Stimulated activated CD8-positive, alpha-beta memory T cell treated with anti-CD3 and anti-CD28 coated beads, Interleukin-7, amount 100 ng/mL, for 1 hour (primary cell): ENCODE measurements at places on chromosomes 7 and 10.

DNA sequence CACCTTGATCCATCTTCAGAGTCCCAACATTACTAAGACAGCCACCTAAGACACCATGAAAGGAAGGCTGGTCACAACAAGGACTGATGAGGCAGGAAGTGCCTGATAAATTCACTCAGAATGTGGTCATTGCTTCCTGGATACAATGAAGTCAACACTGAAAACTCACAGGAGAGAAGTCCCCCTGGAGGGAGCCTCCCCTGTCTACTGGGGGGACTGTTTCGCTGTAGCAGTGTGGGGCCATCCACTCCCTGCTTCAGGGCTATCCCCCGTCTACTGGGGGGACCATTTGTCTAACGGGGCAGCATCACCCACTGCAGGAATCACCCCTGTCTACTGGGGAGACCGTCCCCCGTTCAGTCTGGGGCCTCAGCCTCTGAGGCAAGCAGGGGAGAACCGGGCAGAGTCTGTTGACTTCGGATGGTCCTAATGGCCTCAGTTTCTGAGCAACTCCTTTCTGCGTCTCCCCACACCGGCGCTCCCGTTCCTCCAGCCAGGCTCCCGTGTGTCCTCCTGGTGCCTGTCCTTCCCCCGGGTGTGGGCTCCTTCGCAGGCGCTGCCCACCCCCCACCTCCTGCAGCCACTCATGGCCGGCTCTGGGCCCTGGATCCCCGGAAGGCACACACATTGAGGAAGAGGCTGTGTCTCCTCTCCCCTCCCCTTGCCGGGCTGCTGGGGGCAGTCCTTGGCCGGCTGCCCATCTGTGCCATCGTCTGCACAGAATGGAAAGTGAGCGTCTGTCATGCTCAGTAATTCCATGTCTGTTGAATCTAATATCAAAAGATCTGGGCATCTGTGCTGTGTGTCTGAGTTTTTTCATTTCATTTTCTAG lies 59.9 kb upstream of the DNAJB6 start:
- DNase-seq, result no peak

- no peak for DNase-seq
Measured at GRCh38 chr10:73083221-73083620, 13.4 kb downstream of the P4HA1 start.

- no peak for DNase-seq
Measured at GRCh38 chr7:41869997-41870396, 167.1 kb upstream of the INHBA start.

DNA sequence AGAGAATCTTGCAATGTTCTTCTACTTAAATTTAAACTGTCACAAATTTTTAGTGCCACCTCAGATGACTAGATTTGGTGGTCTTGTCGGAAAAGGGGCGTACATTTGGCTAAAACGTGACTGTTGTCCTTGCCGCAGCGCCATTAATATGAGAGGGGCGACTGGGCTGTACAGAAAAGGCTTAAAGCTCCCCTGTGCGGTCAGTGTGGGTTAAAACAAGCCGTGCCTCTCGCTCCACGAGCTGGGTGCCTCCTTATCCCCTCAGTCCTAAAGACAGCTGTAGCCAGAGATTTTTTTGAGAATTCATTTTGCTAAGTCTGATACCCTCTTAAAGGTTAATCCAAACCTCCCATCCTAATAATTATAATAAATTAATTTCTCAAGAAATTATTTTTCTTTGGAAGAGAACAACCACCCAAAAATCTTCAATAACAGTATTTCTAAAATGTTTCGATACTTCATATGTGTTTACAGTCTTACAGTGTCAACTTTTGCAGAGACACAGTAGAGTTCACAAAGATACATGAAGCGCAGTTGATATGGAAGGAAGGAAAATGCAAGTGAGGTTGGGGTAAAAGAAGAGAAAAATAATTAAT lies 68.6 kb downstream of the C7orf25 start:
- no peak for DNase-seq

DNA sequence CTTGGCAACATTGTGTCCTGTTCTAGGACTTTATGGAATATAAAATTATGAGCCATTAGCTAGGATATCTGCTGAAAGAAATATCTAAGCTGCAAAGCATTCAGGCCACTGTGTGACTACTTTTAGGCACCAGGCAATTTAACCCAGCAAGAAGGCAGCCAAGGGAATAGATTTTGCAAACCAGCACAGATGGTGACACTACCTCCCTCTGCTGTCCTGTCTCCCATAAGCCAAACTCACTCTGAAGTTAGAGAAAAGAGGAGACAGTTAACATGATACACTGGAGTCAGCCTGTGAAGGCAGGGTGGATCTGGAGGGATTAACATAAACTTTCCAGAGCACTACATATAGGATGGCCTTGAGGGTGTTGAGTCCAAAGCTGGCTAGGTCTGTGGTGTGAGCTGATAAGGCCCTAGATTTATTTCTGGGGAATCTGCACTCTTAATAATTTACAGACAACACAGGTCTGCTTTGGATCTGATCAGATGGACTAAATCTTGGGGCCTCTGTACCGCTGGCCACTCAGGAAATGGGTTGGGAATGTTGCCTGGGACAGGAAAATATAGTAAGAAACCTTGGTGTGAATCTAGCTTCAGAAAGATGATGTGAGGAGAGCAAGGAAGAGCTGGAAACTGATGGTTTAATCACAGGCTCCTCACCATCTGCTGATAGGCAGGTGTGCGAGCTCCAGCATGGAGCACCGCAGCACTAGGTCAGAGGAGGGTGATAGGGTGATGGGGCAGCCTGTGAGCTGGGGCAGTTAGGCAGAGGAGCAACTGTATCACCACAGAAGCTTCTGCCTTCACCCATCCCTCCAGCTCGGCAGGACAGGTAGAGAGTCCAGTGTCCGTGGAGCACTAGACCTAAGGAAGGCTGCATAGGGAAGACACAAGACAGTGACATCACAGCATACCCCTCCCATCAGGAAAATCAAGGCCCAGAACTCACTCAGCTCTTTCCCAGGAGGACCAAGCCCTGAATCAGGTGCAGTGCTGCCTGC lies 229.9 kb upstream of the PRSS1 start:
- DNase-seq, result no peak

DNA sequence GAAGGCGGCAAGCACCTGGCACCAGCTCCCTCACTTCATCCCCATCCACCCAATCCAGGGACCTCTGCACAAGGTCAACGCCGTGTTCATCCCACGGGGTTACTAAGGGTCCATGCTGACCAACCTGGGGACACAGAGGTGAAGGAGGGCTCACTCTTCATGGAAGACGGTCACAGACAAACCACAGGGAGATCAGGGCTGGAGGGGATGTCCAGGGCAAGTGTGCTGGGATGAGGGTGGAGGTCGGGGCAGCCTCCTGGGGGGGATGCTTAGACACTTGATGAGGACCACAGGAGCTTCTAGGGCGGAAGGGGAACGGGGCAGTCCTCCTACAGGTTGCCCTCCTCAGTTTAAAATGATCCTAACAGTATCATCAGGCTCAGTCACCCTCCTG lies 46.7 kb downstream of the FAM53B start:
- DNase-seq, result no peak

- DNase-seq, result no peak
Measured at GRCh38 chr7:85479918-85480643, 293.2 kb upstream of the SEMA3D start.

GRCh38 chr7:69684369-69685292 lies 86.4 kb downstream of the AUTS2 start:
- no peak for DNase-seq

DNA sequence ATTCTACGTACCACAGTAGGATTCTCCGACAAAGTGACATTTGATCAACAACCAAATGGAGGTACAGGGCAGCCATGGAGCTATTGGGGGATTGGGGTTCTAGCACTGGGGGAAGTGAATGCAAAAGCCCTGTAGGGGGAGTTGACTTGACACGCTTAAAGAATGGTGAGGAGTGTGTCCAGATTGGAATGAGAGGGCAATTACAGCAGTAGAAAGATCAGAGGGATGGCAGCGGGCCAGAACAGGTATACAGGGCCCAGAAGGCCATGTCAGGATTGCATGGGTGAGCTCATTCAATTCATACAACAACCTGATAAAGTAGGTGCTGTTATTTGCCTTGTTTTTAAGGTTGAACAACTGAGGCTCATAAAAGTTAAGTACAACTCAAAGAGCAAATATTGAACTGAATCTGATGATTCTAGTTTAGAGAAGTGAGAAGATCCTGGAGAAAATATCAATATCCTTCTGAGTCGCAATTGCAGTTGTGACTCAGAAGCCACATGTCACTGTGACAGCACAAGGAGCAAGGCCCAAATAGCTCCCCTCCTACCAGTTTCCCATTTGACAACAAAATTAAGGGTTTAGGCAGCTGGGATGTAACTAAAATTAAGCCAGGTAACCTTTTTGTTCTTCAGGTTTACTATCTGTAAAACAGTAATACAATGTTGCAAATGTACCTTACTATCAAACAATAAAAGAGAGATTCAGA lies 28.0 kb upstream of the CTTNBP2 start:
- no peak for DNase-seq

GRCh38 chr10:79385392-79385795 lies 38.1 kb downstream of the PPIF start:
- no peak for DNase-seq

DNA sequence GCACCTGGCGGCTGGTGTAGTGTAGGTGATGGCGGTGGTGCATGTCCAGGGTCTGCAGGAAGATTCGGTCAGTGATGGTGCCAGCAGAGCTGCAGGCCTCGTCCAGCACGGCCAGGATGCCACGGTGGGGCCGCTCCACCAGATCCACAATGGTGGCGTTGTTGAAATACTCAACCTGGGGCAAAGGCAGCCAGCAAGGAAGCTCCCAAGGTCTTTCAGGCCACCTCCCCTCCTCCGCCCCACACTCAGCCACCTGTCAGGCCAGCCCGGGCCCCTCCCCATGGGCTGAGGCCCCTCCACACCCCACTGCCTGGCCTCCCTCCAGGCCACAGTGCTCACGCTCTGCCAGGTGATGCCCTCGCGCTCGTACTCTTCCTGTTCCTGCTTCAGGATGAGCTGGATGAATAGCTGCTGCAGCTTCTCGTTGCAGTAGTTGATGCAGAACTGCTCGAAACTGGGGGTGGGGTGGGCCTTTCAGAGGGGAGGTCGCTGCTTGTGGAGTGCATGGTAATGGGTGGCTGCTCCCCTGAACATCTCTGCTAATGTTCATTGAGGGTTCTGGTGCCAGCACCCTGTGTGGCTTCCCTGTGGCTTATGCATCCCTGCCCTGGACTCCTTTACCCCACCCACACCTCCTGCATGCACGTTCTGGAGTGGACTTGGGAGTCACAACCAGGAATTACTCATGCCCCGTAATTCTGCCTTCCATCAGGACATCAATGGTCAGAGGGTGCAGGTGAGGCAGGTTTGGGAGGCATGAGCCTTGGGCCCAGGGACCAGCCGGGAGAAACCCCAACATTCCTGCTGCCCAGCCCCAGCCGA lies 8.9 kb downstream of the MYO1G start:
- DNase-seq, result no peak

- DNase-seq, result no peak
Measured at GRCh38 chr7:117582219-117582704, 102.4 kb downstream of the CFTR start.

DNA sequence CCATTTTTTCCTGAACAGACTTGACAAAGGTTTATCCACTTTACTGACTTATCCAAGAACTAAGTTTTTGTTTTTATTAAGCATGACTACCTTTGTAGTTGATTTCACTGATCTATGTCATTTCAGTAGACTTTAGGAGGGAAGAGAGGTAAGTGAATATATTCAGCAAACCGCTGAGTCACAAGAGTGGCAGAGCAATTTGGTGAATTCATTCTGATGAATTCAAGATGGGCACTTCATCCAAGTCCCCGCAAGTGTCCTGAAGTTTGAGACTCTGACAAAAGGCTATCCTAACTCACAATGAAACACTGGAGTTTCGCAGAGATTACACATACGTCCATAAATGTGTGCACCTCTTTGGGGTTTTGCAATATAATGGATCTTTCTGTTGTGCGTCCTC lies 102.3 kb upstream of the RHEB start:
- DNase-seq, result no peak

DNA sequence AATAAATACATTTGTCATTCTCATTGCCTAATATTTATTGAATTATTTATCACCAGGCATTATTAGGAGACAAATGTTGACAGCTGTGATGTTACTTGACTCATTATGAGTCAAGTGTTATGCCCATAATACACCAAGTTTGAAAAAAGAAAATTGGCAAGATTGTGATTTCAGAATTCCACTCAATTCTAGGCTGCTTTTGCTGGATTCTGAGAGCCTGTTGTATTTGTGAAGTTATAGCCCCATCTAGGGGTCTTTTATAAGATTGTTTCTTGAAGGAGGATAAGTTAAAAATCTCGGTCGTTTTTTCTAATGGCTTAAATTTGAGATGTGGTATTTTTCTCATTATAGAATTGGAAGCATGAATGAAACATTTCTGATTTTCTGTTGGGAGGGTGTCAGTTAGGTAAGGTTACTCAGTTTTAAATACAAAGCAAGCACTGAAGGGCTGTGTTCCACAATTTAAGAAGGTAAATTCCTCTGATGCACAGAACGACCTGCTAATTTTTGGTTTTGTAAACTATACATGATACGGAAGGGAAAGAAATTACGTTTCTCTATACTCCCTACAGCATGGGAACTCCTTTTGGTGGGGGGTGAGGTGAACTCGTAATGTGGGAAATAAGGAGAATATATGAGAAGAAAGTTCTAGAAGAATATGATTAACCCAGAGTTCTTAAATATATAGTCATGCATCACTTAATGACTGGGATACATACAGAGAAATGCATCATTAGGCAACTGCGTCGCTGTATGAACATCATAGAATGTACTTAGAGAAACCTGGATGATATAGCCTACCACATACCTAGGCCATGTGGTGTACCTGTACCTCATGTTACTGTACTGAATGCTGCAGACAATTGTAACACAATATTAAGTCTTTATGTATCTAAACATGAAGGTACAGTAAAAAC lies 2.6 kb downstream of the STK31 start:
- DNase-seq, result no peak

DNA sequence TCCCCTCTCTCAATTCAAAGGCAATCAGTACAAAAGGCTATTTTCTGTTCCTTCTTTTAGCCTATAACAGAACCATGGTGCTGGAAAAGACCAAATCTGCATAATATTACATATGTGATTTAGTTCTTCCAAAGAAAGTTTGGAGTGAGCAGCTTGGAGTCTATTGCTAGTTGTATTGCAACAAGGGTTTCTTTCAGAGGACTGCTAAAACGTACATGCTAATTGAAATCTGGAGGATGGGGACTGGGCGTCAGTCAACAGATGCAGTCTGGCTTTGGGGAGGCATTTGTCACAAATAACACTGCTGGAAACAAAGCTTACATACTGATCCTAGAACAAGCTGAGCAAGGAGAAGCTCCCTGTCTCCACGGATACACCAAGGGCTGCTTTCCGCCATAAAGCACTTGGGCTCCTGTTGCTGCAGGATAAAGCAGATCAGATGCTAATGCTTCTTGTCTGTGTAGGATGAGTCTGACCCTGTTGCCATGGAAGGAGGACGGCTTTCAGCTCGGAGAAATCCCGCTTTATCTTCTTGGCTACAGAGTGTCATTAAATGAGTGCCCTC lies 883.5 kb downstream of the SORCS1 start:
- no peak for DNase-seq

DNA sequence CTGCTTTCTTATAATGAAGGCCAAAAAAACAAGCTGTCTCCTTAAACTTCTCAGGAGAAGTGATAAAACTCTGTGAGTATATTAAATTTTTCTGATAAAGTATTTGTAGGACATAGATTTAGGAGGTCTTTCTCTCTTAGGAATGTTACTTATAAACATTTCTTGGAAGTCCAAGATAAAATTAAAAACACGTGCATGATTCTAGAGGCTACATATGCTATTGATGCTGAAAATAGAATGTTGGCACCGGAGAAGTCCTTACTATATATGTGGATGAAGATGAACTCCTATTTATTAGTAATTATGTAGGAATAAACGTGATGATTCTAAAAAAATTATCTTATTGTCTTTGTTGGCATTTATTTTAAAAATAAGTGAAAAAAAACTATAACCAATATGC lies 241.3 kb upstream of the LRRTM3 start:
- DNase-seq, result no peak

GRCh38 chr10:91317541-91317940 lies 92.6 kb upstream of the HECTD2 start:
- DNase-seq, result no peak
